Panc1 (cell line): ENCODE measurements at places on chromosomes 3 and 15. TPM values are rescaled to one million over a fixed set of nuclear protein-coding genes. Genes with fewer than 3 reads are reported as not detected.
A peak's percentile ranks its signal among the peaks of the same experiment; 100 is the strongest.

The GBE1 gene
- total RNA-seq, result 30.4 TPM

The SYNM gene
- total RNA-seq, result 38.9 TPM

The GPR171 gene
- not detected for total RNA-seq

- no peak for DNase-seq
- H3K36me3 ChIP-seq, result no peaks in the 10 kb centered on the region
- no peaks in the 10 kb centered on the region; the same call in 1 of the 2 replicates for H3K4me1 ChIP-seq
- H3K27ac ChIP-seq, result no peak overlapping the region
Measured at GRCh38 chr15:34796847-34797435, 1.6 kb upstream of the ACTC1 start.

DNA sequence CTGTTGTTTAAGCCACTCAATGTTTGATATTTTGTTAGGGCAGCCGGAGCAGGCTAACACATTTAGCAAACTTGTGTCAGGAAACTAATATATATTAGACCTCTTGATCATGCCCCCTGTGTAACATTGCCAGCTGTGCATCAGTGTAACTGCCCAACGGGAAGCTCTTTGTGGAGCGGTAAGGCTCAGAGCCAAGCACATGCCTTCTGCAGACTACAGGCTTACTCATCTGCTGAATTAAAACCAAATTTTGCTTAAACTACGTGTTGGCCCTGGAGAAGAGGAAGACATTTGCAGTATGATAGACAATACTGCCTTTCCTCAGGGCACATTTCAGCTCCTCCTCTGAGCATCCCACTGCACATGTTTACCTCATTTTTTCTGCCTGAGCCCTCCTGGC lies 50.5 kb upstream of the KCNMB2 start:
- no peak for DNase-seq
- no peak overlapping the region for H3K4me3 ChIP-seq
- H3K27me3 ChIP-seq, result peaks cover 5% of the 10 kb centered on the region; the same call in 1 of the 2 replicates
- H3K27ac ChIP-seq, result no peak overlapping the region
- H3K36me3 ChIP-seq, result no peaks in the 10 kb centered on the region

GRCh38 chr3:50237754-50238548 lies 1.9 kb downstream of the GNAI2 start:
- H3K36me3 ChIP-seq, result no peaks in the 10 kb centered on the region; the same call in 1 of the 2 replicates
- H3K4me3 ChIP-seq, result peak overlapping the region; percentile 83
- peak overlapping the region; percentile 83 for H3K27ac ChIP-seq
- no peaks in the 10 kb centered on the region for H3K27me3 ChIP-seq

DNA sequence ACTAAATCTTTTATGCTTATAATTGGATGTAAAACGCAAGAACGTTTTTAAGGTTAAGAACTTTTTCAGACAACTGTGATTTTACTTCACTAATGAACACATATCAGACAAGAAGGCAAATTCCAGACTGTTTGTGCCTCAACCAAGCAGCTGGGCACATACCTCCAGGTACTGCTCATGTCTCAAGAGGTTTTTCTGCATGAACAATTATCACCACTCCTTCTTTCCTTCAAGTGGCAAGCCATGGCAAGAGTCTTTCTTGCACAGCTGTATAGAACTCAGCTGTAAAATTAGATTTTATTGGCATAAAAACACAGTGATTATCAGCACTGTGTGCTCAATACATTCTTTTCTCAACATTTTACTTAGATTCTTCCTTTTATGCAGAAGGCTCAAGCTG lies 64.3 kb downstream of the FNDC3B start:
- H3K27ac ChIP-seq, result peak overlapping the region; percentile 48
- H3K27me3 ChIP-seq, result no peaks in the 10 kb centered on the region
- DNase-seq, result no peak
- no peak overlapping the region for H3K4me3 ChIP-seq
